Activated CD4-positive, alpha-beta memory T cell treated with anti-CD3 and anti-CD28 coated beads, Interleukin-2, amount 10 ng/mL, durations not matched to agents 7 days and 5 days (primary cell): ENCODE measurements at places on chromosomes 3 and 15.

DNA sequence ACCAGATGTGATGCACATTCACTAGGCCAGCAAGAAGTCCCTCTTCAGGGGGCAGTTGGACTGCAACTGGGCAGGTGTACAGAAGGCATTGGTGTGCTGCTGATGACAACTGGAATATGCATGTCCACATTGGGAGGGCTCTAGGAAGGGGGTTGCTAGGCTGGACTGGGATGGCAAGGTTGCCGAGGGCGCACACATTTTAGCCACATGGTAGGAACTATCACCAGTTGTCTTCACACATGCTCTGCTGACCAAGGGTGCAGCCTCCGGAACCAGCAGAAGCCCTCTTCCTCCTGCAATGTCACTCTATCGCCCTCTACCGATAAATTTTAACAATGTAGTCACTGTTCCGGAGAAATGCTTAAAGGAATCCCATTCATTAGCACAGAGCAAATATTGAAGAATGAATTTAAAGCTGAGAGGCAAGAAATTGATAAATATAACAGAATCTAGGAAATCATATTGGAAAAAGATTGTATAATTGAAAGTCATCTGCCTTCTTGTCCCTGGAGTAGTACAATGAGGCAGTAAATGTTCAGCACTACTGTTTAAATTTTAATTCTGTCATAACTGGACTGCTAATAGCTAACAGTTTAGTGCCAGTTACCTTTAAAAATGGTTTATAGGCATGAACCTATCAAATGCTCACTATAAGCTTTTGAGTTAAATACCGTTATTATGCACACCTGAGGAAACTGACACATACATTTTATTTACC, 22.6 kb upstream of the LYSMD4 start:
- peak; percentile 37 for DNase-seq

- DNase-seq, result no peak
Observed at GRCh38 chr15:85800478-85801123, 5.9 kb upstream of the KLHL25 start.

GRCh38 chr15:34809186-34809585, 13.8 kb upstream of the ACTC1 start:
- DNase-seq, result no peak

DNA sequence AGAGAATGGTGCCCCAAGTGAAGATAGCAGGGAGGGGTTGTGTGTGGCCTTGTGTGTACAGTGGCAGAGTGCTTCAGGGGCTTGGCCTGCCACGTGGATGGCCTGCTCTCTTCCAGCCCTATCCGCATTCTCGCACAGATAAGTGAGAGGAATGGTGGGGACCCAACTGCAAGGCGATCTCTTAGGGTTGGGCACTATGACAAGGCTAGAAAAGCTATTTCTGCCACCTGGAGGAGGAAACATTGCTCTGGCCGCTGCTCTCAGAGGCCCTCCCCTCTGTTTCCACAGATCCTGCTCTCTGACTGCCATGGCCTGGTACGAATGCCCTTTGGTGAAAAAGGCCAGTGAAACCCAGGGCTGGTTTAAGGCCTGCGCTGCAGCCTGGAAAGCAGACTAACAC, 20.6 kb downstream of the EEFSEC start:
- no peak for DNase-seq

GRCh38 chr3:74546426-74546825, 68.0 kb downstream of the CNTN3 start:
- DNase-seq, result no peak

GRCh38 chr3:127448161-127448561, 142.4 kb downstream of the TPRA1 start:
- no peak for DNase-seq

DNA sequence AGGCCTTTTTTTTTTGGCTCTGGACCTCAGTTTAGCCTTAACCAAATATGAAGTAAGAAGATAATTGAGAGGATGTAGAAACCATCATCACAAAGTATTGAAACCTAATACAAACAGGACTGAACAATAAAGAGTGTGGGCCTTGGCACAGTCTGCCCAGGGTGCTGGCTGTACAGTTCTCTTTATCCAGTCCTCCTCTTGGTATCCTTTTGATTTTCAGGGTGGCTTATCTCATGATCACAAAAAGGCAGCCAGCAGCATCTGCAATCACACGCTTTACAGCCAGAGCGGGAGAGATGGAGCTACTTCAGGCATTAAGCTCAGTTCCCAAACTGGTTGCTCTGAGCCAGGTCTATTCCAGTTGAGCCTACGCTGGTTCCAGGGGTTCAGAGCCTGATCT, 239.7 kb downstream of the RPLP1 start:
- DNase-seq, result no peak

DNA sequence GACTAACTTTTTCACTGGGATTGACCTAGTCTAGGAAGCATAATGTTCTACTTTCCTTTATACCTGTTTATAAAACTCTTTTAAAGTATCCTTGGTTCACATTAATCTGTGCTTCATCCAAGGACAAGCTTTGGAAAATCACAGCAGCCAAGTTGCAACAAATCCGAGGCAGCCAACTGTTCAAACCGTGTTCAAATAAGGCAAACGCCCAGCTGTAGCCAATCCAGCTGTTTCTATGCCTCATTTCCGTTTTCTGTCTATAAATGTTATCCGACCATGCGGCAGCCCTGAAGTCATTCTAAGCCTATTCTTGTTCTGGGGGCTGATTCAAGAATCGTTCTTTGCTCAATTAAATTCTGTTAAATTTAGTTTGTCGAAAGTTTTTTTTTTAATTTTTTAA, 78.3 kb downstream of the FMN1 start:
- DNase-seq, result no peak

DNA sequence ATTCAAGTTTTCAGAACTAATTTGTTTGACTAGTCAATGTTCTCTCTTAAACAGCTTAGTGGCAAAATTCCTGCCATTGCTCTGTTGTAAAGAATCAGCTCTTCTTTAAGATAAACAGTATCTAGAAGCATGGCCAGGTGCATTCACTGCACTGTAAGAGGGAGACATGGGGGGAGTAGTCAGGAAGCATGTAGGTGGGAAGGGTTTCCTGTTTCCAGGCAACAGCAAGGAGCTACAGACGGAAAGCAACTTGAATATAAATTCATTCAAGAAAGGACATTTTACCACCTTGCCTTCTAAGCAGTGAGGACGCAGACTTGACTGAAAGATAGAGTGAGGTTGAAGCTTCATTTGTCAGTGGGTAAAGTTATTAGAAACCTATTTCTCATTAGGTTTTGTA, 55.3 kb downstream of the BBX start:
- no peak for DNase-seq

DNA sequence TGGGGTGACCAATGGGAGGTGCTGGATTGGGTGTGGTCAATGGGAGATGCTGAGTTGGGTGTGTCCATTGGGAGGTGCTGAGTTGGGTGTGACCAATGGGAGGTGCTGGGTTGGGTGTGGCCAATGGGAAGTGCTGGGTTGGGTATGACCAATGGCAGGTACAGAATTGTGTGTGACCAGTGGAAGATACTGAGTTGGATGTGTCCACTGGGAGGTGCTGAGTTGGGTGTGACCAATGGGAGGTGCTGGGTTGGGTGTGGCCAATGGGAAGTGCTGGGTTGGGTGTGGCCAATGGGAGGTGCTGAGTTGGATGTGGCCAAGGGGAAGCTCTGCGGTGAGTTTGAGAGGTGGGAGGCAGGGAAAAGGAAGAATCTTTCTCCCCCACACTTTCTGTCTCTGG, 250.0 kb upstream of the PROK2 start:
- no peak for DNase-seq

DNA sequence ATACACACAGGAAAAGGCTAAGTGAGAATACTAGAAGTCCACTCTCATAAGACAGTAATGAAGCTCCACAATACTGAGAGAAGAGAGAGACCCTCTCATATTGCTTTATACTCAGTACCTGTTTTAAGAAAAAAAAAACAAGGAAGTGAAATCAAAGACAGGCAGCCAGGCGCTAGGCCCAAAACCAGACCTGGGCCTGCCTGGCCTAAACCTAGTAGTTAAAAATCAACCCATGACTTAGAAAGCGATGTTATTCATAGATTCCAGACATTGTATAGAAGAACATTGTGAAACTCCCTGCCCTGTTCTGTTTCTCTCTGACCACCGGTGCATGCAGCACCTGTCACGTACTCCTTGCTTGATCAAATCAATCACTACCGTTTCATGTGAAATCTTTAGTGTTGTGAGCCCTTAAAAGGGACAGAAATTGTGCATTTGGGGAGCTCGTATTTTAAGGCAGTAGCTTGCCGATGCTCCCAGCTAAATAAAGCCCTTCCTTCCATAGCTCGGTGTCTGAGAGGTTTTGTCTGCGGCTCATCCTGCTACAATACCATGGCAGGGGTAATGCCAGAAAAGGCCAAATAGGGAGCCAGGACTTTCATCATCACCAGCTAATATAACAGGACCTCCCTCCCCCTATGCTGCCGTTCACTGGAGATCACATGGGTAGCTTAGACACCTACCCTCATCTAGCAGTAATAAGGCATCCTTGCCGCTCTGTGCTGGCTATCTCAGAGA, 1294.1 kb downstream of the NSUN3 start:
- DNase-seq, result no peak

DNA sequence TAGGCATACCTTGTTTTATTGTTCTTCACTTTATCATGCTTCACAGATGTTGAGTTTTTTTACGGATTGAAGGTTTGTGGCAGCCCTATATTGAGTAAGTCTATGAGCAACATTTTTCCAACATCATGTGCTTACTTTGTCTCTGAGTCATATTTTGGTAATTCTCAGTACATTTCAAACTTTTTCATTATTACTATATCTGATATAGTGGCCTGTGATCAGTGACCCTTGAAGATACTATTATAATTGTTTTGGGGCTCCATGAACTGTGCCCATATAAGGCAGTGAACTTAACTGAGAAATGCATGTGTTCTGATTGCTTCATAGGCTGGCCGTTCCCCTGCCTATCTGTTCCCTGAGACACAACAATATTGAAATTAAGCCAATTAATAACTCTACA, 42.8 kb upstream of the NSMCE3 start:
- no peak for DNase-seq

- no peak for DNase-seq
Observed at GRCh38 chr15:57460208-57460816, 84.0 kb downstream of the CGNL1 start.

DNA sequence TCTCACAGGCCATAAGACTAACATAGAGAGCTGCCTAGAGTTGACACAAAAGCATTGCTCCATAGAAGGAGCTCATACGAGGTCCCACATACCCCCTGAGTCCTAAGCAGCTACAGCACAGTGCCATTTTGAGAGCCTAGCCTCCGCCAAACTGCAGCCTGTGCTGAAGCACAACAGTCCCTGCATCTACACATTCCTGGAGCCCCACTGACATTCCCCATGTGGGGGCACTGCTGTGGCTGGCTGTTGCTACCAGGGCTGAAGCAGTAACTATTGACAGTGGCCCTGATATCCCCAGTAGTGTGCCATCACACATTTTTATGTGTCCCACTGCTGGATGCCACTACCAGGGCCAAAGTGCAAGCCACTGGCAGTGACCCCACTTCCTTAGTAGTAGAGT, 80.3 kb downstream of the CERS3 start:
- no peak for DNase-seq

DNA sequence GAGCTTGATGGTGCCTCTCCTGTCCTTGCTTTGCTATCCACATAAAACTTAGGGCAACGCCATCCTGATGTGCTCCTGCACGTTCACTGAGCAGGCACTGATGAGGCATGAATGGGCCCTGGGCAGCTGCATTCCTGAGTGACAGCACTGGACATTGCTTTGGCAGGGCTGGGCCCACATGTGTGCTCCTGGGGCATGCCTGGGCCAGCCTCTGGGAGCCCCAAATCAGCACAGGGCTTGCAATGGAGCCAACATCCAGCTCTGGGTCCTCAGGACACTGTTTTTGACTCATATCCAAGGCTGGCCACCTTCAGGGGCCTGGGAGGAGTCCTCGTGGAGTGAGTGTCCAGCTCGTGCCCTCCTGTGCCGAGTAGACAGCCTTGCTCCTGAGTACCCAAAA, 5.9 kb upstream of the TKT start:
- no peak for DNase-seq

DNA sequence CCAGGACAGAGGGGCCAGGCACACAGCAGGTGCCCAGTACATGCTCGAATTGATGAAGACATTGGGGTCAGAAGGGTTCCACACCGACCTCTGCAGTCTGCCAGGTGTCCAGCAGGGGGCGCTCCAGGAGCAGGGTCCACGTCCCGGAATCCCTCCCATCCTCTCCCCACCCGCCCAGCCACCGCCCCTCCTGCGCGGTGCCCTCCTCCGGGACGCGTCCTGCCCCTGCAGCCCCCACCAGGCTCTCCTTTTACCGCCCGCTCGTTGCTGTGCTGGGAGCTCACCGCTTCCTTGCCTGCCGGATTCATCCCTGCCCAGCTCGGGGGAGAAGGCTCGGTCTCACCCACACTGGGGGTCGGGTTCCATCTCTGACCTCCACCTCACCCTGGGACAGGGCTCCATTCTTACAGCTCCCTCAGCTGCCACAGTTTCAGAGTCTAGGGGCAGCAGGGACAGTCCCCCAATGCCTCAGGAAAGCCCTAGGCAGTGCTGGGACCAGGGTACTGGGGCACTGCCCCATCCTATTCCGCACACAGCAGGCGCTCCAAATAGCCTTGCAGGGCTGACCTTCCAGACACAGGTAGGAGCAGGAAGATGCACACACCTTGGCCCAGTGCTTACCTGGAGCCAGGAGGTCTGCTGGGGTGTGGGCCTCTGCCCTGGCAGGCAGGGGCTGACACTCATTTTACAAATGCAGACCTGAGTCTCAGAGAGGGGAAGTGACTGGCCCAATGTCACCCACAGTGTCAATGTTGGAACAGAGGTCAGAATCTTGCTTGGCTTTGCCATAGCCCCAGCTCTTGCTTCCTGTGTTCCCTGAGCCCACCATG, 31.0 kb downstream of the GRIP2 start:
- DNase-seq, result peak; percentile 73

- peak; percentile 48 for DNase-seq
Observed at GRCh38 chr3:183178833-183179549, 16.5 kb upstream of the LAMP3 start.

DNA sequence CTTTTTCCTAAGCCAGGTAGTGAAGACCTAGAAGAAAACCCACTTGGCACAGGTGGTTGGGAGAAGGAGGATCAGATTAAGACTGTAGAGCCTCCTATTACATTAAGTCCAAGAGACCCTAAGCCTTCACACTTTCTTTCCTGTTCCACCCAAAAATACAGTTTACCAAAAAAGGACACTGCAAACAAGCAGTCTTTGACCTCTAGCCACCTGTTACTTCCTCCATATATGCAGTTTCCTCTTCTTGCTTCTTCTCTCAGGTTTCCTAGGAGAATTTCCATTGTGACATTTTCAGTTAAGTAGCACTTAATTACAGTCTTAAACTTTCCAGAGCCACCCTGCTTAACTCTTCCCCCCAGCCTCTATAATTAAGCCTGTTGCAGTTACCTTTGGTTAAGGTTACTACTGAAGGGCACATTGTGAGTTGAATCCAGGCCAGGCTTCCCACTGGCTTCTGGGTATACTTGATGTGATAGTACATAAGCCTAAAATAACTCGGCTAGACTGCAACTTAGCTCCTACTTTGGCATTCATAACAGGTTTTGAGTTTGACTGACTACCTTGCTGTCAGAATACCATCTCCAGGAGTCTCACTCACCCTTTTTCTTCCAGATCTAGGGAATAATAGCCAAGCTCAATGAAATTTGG, 114.2 kb upstream of the UMPS start:
- no peak for DNase-seq

- DNase-seq, result no peak
Observed at GRCh38 chr3:123883701-123884202, 380 bp downstream of the MYLK start.
